NCI-H2227 treated with DMSO at 0.1 percent for 48 hours (cell line): ENCODE measurements at places on chromosomes 2 and 18.

GRCh38 chr2:179954026-179954425 is 53.1 kb downstream of the CWC22 start:
- no peak for DNase-seq

DNA sequence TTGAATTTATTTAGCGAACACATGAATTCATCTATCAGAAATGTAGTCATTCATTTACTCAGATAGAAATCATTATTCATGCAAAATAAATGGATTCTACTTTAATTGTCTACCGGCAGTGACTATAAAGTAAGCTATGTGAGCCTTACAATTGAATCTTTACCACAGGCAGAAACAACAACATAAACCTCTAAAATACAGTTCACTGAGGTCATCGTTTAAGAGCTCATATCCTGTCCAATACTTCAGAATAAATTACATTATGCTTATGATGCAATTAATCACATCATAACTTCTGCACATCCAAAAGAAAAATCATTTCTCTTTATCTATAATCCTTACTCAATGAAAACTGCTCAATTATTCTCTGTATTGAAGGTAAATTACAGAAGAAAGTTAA is 244.7 kb downstream of the HNMT start:
- no peak for DNase-seq

DNA sequence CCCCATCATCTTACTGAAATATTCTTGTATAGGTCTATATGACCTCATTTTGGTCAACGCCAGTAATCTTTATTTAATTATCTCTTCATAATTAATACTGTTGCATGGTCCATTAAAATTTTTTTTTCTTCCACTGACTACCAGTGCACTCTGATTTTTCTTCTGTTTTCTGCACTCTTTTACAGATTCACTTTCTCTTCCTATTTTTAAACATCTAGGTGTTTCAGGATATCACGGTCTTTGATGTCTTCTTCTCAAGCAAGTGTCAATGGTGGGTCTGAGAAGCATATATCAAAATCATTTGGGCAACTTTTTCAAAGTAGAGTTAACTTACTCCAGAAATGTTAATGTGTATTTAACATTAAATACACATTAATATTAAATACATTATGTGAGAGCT is 51.4 kb downstream of the CCDC141 start:
- DNase-seq, result no peak

GRCh38 chr2:59745085-59745484 is 808.4 kb downstream of the BCL11A start:
- DNase-seq, result no peak

DNA sequence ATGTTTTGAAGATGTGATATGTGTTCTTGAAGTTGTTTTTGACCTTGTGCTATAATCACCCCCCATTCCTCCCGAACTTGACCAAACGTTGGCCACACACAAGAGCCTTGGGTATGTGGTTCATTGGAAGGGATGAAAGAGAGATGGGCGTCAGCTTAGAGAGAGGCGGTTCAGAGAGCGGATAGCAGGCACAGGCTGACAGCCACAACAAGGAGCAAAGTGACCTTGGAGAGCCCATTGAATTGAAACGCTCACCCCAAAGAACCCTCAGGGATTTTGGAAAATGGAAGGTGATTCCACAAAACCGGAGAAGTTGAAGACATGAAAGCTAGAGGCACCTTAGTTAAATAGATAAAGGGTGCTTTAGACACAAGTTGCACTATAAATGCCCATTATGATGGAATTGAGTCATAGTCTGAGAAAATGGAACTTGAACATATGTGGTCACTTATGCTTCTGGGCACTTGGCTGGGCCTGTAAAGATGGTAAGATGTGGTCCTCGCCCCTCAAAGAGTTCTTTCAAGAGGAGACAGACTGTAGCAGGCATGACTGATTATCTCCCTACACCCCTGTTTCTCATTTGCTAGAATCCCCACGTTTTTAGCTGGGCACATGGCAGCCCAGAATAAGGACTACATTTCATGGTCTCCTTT is 188.5 kb upstream of the HAAO start:
- no peak for DNase-seq

GRCh38 chr18:13823707-13824395 is at the start of gene MC5R:
Gene MC5R (plus strand): TSS chr18:13824149. CDS start chr18:13825766, 1,617 bp downstream.
- DNase-seq, result peak; percentile 49

DNA sequence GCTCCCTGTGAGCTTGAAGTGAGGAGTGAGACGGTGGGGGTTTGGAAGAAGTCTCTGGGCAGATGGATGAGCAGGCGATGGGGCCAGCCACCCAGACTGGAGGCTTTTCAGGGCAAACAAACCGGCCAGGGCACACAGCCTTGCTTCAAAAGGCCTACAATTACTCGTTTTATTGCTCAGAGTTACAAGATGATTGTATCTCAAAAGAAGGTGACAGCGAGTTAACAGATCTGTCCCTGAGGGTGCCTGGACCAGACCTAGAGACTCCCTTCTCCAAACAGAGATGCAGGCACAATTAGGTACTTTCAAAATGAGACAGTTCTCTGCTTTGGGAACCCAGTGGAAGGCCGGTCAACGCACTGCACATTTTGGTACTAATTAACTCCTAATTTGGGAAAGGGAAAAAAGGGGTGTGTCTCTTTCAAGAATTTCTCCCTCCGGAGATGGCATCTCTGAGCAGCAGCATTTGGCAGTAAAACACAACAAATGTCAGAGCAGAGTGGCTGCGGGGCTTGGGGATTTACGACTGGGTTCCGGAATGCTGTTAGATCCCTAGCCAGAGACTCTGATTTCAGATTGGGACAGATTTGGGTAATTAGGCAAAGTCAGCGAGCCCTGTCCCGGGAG is 226.7 kb downstream of the TTC32 start:
- no peak for DNase-seq

DNA sequence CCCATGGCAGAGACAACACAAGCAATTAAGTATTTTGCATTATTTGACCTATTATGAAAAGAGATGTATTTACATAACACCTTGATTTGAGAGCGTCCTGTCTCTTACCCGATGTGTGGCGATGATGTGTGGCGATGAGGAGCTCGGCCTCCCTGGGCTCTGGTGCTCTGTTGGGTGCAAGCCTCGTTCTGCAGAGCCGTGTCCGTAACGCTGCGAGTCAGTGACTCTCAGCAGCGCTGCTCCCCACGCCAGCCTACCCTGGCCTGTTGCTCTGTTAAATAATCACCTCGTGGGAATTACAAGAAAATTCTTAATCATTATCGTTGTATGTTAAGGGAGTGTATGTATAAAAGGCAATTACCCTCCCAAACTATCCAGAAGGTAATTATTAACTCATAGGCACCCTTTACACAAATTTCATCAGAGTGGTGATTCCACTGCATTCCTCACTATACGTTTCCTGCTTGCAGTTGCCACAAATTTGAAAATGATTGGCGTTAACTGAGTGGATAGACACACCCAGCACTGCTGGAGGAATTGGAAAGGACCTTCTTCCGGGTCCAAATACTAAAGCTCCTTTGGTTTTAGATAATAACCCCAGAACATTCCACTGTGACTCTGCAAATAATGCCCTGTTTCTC is 52.0 kb upstream of the NFATC1 start:
- DNase-seq, result no peak

GRCh38 chr18:22547807-22548561 is 130.3 kb upstream of the CTAGE1 start:
- DNase-seq, result no peak

- DNase-seq, result no peak
Measured at GRCh38 chr18:23531912-23532311, 28.6 kb downstream of the RMC1 start.

DNA sequence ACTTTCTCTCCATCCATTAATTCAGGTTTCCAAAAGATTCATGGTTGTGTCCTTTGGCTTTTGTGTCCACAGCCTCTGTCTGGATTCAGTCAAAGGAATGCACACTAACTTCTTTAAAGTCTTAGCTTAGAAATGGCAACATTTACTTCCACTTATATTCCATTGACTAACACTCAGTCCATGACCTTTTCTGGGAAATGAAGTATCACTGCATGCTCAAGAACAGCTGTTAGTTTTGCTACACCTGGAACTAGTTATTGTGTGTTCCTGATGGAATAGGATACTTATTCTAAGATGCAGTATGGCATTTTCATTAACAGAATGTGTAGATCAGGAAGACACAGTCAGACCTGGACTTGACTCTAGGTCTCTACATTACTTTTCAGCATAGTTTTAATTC is 88.8 kb downstream of the KYNU start:
- DNase-seq, result no peak

DNA sequence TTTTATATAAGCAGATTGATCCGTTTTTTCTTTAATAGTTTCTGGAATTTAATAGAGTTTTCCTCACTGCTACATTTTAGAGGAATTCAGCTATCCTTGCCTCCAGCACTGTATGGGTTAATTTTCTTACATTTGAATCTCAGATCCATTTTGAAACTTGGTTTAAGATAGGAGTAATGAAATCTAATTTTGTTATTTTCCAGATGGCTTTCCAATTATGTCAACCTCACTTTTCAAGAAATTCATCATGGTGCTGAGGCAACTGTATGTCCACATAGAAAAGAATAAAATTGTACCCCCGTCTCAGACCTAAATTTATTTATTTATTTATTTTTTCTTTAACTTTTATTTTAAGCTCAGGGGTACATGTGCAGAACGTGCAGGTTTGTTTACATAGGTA is 105.1 kb downstream of the EPB41L5 start:
- DNase-seq, result no peak

DNA sequence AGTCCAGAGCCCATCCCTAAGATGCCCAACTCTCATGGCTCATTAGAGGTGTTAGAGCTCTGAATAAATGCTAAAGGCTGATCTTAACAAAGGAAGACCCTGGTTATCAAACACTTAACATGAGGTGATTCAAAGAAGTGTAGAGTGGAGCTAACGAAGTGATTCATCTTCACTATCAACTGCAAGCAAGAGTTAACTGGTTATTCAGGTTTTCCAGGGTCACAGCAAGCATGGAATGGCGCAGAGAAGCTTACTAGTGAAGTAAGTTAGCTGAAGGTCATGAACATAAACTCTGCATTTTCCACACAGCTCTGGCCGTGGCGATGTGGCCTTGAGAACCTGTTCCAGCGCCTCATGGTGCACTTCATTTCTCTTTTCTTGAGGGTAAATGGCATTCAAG is 17.0 kb downstream of the RND3 start:
- no peak for DNase-seq

DNA sequence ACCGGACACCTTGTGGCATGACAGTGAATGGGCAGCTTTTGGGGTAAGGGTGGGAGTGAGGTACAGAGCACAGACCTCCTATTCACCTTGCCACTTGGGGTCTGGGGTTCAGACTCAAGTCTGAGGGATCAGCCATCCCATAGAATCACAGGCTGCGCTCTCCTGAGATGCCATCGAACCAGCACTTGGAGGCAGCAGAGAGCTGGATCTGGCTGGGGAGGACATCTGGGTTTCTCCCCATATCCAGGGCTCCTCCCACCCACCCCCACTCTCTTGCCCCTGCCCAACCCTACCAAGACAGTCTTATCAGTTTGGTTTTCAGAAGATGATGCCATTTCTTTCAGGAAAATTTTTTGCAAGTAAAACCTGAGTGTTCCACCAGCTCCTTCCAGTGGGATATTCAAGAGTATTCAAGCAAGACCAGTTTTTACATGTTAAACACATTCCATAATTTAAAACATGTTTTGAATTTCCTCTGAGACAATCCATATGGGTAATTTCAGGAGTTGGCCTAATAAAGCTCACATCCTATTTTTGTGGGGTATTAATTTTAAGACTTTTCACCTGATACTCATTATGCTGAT is 29.2 kb upstream of the TEX44 start:
- peak; percentile 45 for DNase-seq

GRCh38 chr2:216492597-216493333 is 5.9 kb upstream of the RPL37A start:
- peak; percentile 92 for DNase-seq

DNA sequence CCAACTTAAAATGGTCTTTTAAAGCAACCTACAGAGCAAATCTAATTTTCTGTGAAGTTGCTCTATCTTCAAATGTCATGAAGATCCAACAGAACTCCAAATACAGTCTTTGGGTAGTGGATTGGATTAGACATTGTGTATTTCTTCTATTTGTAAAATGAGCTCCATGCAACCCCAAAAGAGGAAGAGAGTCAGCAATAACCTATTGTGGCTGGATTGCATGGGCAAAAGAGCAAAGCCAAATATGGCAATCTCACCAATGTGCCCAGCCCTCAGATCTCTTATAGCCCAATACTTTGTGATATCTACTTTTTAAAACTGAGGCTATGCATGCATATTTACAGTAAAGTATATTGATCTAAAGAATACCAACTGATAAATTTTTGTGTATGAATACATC is 146.3 kb downstream of the TXNL1 start:
- no peak for DNase-seq

GRCh38 chr2:200000444-200001163 is 45.2 kb downstream of the MAIP1 start:
- DNase-seq, result no peak

- DNase-seq, result no peak
Measured at GRCh38 chr2:9753276-9753600, 90.0 kb upstream of the TAF1B start.

DNA sequence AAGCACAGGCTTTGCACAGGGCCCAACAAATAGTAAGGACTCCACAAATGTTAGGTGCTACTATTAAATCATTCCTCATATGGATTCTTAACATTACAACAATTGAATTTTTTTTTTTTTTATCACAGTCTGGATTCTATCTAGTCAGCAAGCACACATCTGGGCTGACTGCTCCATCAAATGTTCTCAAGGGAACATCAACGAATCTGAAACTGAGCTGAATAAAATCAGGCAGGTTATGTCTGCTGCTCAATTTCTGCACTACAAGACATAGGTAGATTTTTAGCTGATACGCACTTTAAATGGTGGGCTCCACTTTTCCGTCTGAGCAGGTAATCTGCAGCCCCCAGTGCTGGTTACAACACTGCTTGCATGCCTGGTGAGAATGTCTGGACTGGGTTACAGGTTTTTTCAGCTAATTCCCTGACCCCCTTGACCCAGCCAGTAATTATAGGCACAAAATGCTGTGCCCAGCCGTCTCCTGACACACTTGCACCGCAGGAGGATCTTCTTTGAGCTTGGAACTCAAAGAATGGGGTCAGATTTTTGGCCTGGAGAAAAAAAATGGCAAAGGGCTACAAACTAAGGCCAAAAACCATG is 44.6 kb downstream of the ADD2 start:
- DNase-seq, result no peak

GRCh38 chr2:96647681-96648080 is 5.1 kb downstream of the FER1L5 start:
- DNase-seq, result no peak

DNA sequence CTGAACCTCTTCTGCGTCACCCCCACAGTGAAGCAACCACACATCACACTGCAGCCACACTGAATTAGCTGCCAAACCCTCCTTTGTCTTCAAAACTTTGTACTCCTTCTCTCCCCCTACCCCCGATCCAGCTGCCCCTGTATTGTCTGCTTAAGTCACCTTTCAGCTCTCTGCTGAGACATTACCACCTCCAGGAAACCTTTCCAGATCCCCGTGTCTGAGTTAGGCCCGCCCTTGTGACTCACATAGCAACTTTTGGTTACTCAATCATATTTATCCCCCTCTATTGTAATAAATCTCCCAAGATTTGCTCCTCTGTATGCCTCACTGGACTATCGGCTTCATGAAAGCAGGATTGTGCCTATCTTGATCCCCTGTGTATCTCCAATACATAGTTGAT is 82.8 kb upstream of the CDCA7 start:
- DNase-seq, result no peak
